ENCODE measurements at places on chromosomes 4 and X.

- DNase-seq = no peak
Measured at GRCh38 chr4:165873298-165874071, 448 bp downstream of the TLL1 start.

GRCh38 chr4:76790377-76790776 is 107.6 kb downstream of the SOWAHB start:
- DNase-seq = no peak

GRCh38 chr4:3747581-3747904 is 18.6 kb upstream of the ADRA2C start:
- no peak for DNase-seq

- DNase-seq = no peak
Measured at GRCh38 chrX:115093191-115093590, 75.8 kb upstream of the IL13RA2 start.

DNA sequence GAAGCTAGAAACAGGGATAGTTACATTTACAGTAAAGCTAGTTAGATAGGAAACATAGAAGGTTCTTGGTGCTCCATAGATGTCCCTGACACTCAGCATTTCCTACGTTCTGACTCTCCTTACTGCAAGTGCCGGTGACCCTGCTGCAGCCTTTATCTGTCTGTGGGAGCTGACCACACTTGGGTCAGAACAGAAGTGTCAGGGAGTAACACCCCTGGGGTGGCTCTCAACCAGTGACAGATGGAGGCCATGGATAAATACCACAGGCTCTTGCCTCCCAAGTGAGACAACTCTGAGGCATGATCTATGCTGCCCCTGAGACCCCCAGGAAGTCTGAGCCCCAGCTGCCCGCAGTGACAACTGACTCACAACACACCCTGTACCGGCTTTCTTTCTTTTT is 69.8 kb downstream of the ANXA3 start:
- no peak for DNase-seq

DNA sequence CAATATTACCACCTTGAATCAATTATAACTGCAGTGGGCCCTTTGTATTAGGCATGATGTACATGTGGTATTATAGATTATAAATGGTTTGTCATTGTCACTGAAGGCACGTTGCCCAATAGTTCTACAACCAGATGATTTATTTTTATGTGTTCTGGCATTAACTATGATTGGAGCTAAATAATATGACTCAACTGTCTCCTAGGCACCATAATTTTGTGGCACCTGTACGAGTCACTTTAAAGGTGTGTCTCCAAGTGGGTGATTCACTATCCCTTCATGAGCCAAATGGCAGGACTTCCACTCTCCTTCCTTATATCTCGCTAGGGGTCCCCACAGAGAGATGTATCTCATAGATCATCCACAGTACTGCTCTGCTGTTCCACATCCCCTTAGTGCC is 6.1 kb upstream of the SMPX start:
- no peak for DNase-seq

Measured in GM04504 (cell line).